ENCODE measurements at places on chromosomes 11 and 22.

GRCh38 chr11:36695111-36695510 is 97.1 kb upstream of the RAG2 start:
- no peak for DNase-seq

DNA sequence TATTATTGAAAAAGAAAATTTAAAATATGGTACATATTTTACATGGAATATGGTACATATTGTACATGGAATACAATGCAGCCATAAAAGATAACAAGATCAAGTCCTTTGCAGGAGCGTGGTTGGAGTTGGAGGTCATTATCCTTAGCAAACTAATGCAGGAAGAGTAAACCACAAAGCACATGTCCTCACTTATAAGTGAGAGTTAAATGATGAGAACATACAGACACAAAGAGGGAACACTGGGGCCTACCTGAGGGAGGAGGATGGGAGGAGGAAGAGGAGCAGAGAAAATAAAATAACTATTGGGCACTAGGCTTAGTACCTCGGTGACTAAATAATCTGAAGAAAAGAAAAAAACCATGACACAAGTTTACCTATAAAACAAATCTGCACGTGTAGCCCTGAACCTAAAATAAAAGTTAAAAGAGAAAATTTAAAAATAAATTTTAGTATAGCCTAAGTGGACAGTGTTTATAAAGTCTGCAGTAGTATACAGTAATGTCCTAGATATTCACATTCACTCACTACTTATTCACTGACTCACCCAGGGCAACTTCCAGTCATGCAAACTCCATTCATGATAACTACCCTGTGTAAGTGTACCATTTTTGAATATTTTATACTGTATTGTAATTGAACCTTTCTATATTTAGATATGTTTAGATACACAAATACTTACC is 204.4 kb downstream of the FAM76B start:
- no peak for DNase-seq

DNA sequence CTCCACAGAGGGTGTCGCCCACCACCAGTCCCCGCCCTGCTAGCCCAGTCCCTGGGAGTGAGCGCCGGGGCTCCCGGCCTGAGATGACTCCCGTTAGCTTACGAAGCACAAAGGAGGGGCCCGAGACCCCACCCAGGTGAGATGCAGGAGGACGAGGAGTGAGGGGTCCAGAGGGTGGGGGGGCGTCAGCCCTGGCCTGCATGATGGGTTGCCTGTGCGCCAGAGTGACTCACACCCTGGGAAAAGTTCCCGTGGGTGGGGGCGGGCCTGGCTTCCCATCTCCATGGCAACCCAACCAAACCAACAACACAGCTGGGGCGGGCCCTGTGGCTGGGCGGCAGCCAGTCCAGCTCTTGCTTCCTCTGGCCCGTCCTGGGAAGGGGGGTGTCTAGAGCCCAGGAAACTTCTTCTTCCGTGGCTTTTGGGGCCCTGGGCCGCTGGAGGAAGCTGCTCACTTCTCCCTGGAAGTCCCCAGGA is 4.5 kb downstream of the GAS2L1 start:
- peak; percentile 91 for DNase-seq

DNA sequence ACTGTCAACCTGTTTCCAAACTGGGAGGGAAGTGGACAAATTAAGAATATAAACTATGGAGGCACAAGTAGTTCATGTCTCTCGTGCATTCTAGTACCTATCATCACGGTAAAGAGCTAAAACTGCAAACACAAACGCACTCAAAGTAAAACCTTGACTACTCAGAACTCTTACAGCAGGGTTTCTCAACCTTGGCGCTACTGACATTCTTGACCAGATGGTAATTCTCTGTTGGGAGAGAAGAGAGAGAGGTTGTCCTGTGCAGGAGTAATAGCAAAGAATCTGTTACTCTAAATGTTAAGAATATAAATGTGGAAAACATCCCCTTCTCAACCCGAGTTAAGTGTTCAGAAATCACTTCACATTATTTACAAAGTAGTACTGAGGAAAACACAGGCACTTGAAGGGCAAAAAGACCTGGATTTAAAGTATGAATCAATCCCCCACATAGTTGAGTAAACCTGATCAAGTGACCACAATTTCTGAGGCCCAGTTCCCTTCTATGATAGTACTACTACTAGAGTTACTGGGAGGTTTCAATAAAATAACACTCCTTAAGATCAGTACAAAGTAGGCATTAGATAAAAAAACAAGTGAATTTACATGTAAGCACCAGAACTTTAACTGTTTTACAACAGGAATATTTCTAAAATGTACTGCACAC is 73.1 kb upstream of the ARHGAP32 start:
- DNase-seq, result no peak

- no peak for DNase-seq
These were observed 2.3 kb downstream of the HRAS start for GRCh38 chr11:532986-533585.

GRCh38 chr11:75344761-75345454 is 6.6 kb downstream of the ARRB1 start:
- no peak for DNase-seq

DNA sequence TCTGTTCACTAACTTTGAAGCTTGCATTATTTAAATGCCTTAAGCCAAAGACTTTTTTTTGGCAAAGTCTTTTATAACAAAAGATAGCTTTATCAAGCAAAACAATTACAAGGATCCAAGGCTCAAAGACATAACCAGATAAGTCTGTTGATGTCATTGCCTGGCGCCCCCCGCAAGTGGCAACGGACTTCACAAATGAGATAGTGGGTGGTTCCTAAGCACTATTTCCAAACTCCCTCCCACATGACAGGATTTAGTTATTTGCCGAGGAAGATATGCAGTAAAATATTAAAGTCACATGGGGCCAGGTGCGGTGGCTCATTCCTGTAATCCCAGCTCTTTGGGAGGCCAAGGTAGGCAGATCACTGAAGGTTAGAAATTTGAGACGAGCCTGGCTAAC is 194.2 kb upstream of the DDI1 start:
- DNase-seq, result no peak

GRCh38 chr11:32939046-32939445 is 46.4 kb downstream of the QSER1 start:
- no peak for DNase-seq

DNA sequence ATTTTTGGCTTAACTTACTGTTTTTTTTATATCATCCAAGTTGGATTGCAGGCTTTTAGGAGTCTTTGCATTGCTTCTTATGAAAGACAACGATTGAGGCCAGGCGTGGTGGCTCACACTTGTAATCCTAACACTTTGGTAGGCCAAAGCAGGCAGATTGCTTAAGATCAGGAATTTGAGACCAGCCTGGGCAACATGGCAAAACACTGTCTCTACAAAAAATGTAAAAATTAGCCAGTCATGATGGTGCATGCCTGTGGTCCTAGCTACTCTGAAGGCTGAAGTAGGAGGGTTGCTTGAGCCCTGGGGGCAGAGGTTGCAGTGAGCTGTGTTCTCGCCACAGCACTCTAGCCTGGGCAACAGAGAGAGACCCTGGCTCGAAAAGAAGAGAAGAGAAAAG is 56.6 kb downstream of the BID start:
- DNase-seq, result no peak

DNA sequence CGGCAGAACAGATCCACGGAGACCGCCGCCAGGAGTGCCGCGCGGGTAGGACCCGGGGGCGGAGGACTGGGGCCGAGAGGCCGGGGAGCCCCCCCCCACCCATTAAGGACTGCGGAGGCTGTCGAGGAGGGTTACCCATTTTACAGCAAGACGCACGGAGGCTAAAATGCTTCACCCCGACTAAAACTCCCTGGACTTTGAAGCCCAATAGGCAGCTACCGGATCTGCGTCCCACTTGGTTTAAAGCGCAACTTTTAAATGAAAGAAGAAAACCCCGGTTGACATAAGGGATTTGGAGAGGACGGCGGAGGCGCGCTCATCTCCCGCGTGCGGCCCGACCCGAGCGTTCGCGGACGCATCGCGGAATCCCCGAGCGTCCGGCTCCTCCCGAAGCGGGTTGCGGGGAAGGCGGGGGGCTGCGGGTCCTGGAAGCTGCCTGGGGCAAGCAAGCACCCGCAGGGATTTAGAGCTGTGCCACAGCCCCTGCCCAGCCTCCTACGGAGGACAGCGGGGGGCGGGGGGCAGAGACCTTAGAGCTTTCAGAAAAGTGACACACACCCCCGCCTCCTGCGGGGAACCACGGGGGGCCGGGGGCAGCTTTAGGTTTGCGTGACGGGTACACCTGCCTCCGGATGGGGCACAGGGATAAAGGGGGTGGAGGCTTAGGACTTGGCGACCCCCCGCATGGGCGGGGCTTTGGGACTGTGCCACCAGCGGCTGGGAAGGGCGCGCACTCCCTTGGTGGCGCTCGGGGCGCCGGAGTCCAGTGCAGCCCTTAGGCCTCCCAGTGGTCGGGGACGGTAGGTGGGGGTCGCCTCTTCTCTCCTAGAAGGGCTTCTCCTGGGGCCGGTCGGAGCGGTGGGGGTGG is 760 bp upstream of the CELSR1 start:
- no peak for DNase-seq

- DNase-seq, result peak; percentile 8
These were observed 21.3 kb upstream of the DRG1 start for GRCh38 chr22:31378123-31378522.

DNA sequence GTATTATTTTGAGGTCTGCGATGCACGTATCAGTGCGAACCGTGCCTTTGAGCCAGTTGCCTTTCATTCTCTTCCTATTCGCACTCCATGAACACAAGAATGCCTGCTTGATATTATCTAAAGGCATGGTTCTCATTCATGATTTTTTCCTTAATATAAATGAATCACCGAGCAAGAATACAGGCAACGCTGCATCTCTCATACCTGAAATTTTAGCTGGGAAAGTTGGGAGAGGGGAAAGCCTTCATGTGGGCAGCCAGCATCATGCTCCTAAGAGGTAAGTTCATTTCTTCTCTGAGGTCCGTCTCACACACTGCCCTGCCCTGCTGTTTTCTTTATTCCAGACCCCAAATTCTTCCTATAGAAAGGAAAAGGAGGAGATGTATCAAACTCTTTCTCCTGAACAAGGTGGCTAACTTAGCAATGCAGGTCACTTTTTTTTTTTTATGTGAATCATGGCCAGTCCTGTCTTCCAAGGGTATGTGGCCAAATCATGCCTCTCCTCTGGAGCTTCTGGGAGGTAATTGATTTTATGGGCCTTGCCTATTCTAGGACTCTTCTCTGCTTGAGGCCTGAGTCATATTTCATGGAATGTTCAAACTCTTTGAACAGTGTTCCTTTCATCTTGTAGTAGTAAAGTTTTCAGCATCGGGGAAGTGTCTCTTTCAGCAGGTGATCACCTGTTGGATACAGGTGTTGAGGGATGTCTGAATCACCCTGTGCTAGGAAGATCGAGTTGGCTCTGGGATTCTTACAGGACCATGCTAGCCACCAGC is 3.2 kb downstream of the GLB1L2 start:
- DNase-seq, result no peak

DNA sequence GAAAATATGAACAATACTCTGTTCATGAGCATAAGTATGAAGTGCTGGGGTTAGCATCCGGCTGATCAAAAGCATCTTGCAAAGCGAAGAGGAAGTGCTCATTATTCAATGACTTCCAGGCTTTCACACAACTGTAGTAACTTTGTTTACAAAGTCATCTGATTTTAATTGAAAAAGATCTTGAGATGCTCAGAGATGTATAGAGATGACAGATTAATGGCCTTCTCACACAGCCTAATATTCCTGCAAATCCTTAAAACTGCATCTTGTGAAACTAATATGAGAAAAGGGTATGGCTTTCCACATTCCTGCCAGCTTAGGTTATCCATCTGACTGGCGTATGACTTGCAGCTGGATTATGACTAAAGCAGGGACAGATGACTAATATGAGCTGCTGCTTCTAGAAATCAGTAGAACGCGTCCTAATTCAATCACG is 125.4 kb downstream of the CASP12 start:
- peak; percentile 91 for DNase-seq

DNA sequence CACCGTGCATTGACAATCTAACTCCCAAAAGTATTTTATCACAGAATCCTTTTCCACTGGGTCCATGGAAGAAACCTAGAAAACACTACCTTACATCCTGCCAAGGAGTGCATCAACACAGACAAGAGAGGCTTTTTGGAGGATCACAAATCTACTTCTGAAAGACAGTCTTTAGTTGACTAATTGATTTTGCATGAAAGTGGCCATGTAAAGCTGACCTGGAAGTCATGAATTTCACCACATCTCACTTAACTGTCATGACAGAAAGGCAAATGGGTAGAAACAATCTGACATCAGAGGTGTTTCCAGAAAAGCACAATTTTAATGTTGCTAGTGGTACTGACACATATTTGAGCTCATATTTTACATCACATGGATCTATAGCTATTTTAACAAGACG is 101.6 kb downstream of the FAM76B start:
- DNase-seq, result no peak

GRCh38 chr11:844693-845644 is 2.3 kb downstream of the TSPAN4 start:
- peak; percentile 68 for DNase-seq

DNA sequence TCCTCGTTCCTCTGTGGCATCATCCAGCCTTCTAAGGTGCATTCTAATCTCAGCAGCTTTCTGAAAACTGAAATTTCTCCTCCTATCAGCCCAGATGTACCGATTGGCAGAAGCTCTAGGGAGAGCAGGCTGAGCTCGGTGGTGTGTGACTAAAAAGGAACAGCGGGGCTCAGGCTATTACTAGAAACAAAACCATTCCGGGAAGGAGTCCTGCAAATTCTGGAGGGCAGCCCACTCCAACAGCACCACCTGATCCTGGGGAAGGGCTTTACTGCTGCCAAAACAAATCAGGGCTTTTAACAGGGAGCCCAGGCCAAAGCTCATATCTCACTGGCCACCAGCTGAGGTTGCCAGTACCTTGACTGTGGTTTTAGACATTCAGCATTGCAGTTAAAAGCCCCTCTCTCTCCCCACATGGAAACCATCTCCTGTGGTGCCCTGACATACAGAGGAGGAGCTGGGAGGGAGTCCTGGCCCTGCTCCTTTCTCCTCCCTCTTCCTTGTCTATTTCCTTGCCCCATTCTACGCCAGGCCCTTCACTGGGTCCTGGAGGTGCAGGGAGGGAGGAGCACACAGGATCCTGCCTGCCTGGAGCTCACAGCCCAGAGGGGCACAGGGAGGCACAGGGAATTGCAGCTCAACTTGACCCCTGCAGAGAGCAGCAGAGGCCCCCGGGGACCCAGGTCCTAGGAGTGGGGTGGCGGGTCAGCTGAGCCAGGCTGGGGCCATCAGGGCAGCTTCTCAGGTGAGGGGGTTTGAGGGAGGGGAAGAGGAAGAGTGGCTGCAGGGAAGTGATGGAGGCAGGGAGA is 889 bp downstream of the PLAAT4 start:
- no peak for DNase-seq

- no peak for DNase-seq
These were observed 18.1 kb upstream of the PLET1 start for GRCh38 chr11:112278803-112279202.

DNA sequence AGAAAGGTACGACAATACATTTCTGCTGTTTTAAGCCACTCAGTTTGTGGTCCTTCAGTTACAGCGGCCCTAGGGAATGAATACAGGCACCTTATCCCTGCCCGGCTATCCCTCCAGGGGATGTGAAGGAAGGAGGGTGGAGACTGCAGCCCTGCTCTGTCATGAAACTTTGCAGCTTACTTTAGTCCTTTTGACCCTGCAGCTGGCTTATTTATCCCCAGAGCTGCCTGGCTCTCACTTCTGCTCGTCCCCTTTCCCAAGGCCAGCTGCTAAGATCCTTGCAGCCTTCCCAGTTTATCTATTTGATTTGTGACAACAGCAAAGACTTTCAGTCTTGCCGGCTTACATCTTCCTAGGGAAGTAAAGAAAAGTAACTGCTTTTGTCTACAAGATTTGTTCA is 55.2 kb downstream of the SC5D start:
- DNase-seq, result no peak

All from fibroblast of skin of left biceps (primary cell).